Stimulated activated CD4-positive, alpha-beta T cell treated with anti-CD3 and anti-CD28 coated beads, Interleukin-12 subunit alpha, Interleukin-12 subunit beta, amount 100 ng/mL, for 4 hours (primary cell): ENCODE measurements at places on chromosomes 2 and 18.
A peak's percentile ranks its signal among the peaks of the same experiment; 100 is the strongest.

DNA sequence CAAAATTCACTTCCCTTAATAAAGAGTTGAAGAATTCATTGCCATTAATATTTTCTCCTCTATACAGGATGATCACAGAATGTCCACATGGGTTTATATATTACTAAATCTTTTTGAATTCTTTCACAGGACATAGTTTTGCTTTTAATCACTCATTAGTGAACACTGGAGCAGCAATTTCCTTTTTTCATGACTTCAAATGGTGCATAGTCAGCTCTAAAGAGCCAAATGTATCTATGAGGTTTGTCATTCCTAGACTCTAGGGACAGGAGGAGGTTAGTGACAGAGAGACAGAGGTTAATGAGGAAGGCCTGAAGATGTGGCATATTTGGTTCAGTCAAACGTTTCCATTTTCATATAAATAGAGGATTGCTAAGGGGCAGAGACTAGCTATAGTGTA lies 111.8 kb downstream of the FSHR start:
- DNase-seq: no peak

- DNase-seq: peak; percentile 11
These were observed 760 bp upstream of the CNOT11 start for GRCh38 chr2:101251844-101252407.

GRCh38 chr2:86035883-86036668 lies 69.6 kb downstream of the POLR1A start:
- peak; percentile 32 for DNase-seq

GRCh38 chr18:48781988-48782363 lies 168.8 kb downstream of the SMAD7 start:
- DNase-seq: no peak

GRCh38 chr2:152813351-152813750 lies 94.9 kb downstream of the ARL6IP6 start:
- DNase-seq: no peak

GRCh38 chr2:224951723-224952481 lies 90.4 kb downstream of the DOCK10 start:
- no peak for DNase-seq

- DNase-seq: no peak
These were observed 18.3 kb downstream of the HS6ST1 start for GRCh38 chr2:128300151-128301020.

DNA sequence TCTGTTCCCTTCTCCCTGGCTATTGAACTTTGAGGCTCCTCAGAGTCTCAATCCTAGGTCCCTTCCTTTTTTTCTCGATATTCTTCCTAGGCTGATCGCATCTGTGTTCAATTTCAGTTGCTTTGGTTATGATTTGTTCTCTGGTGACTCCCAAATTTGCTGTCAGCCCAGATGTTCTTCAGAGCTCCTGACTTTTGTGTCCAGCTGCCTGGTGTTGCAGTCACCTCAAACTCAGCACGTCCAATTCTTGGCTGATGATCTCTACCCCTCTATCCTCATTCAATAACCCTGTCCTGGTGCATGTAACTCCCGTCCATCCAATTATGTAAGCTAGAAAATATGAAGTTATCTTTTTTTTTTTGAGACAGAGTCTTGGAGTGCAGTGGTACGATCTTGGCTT lies 31.4 kb downstream of the DIS3L2 start:
- no peak for DNase-seq

GRCh38 chr2:182391443-182391842 lies 35.4 kb downstream of the PDE1A start:
- no peak for DNase-seq

GRCh38 chr2:158967731-158968395 lies 577 bp upstream of the TANC1 start:
- no peak for DNase-seq

- no peak for DNase-seq
These were observed 260.6 kb downstream of the SMAD2 start for GRCh38 chr18:47669815-47670214.

DNA sequence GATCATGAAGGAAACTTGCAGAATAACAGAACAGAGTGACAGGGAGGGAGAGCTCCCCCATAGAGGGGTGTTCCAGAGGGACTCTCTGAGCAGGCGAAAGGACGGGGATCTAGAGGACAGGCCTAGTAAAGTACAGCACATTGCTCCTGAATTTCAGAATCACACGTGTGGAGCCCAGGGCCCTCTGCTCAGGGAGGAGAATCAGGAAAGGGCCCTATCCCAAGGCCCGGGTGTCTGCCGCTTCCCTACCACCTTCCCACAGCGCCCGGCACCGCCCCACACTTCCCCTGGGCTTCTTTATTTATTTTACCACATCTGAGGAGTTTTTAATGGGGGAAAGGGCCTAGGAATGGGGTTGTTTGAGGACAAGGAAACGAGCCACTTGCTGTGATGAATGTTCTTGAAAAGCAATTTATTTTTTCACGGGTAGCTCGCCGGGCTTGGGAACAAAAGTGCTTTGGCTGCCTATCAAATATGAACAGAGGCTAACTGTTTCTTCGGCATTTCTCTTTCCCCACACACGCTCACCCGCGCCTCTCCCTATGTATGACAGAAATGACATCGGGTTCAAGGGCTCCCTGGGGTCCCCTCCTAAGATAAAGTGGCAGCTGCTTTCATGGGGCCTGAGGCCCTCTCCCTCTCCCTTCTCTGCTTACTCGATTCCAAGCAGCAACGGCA lies 79.3 kb upstream of the GLI2 start:
- DNase-seq: no peak

DNA sequence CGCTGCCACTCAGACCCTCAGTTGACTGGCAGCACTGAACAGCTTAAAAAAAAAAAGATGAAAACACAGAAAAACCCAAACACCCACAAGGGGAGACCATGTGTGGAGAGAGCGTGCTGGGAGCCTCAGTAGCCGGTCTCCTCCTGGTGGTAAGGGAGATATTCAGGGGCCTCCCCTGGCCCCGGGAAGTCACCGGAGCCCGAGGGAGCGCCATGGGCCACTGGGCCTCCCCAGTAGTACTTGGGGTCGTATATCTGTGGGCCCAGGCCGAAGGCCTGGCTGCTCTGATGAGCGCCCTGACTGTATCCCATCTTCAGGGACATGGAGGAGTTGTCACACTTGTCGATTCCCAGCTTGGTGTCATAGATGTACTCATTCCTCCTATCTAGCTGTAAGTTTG lies 145.7 kb upstream of the TEKT4 start:
- DNase-seq: no peak

DNA sequence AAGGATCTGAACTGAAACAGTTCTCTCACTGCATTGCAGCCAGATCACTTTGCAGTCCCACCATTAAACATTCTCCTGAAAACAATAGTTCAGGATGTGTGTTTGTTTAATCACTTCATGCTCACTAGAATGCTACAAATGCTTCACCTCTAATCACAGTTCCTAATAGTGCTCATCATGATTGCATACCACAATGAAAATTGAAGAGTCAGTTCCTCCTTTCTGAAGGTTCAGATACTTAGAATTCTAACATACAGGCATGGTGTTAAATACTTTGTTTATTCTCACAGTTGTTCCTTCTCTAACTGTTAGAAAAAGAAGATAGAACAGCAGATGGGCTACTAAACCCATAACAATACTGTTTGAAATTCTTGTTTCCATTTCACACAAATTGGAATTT lies 622.3 kb upstream of the ACVR2A start:
- no peak for DNase-seq

DNA sequence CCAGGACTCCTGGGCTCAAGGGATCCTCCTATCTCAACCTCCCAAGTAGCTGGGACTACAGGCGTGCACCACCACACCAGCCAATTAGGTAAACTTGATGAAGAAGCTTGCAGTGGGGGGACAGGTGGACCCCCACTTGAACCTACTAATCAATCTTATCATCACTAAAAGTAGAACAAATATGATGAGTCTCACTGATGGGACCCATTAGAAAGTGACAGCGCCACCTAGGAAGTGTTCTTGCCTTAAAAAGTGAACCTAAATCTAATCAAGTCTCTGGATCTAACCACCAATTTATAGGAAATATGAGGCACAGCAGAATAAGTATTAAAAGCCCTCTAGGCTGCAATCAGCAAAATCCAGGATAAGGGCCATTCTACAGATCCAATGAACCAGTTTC lies 79.2 kb downstream of the BIN1 start:
- no peak for DNase-seq

DNA sequence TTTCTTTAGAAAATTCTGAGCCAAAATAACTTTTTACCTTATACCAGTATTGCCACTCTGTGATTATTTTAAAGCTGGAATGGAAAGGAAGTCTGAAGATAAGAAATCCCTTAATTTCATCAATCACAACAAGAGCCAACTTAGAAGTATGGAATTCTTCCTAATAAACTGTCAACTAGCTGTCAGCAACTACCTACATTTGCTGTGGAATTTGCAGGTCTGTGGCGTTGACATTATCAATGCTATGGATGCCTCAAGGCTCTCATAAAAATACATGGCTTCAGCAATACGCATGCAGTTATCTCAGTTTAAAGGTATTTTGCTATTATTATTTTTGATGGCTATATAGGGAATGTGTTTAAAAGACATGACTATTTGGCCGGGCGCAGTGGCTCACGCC lies 108.5 kb downstream of the ABCA12 start:
- DNase-seq: no peak

- DNase-seq: no peak
These were observed 30.3 kb downstream of the TANC1 start for GRCh38 chr2:158998551-158999248.

DNA sequence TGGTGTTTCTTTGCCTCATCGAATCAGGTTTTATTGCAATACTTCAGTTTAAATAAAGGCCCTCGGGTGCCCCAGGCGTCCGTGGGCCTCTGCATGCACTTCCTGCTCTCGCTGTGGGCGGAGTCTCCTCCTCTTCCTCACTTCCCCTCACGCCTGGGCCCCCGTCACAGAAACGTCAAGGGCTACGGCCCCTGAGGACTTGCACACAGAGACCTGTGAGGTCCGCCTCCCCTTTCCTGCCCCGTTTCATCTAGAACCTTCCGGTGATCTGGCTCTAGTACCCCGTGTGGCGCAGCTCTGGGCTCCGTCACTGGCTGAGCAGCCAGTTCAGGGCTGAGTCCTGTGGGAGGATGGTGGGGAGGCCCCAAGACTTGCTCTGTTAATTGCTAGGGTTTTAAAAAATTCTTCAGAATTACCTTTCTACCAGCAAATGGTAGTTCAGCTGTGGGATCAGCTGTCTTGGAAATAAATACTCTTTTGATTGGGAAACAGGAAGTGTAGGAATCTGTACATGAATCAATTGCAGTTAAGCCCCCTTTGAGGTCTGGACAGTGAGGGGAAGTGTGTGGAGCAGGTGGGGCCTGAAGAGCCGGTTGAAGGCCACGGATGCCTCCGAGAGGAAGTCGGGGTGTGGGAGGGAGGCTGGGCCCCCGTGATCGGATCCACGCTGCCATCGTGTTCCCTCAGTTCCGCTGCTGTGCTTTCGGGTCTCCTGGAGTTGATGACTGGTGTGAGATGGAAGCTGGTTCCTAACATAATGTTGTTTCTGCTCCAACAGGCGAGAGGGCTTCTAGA lies 10.2 kb downstream of the NFATC1 start:
- DNase-seq: peak; percentile 76

GRCh38 chr18:75167759-75168618 lies 41.0 kb downstream of the PTGR3 start:
- no peak for DNase-seq

GRCh38 chr2:150129921-150130575 lies 357.4 kb downstream of the RND3 start:
- DNase-seq: no peak

GRCh38 chr2:68727683-68728375 lies 6.8 kb upstream of the ARHGAP25 start:
- DNase-seq: no peak

- DNase-seq: no peak
These were observed 20.1 kb downstream of the SERPINB12 start for GRCh38 chr18:63562284-63562683.

- DNase-seq: no peak
These were observed 425.4 kb upstream of the TRIB2 start for GRCh38 chr2:12291303-12291702.

DNA sequence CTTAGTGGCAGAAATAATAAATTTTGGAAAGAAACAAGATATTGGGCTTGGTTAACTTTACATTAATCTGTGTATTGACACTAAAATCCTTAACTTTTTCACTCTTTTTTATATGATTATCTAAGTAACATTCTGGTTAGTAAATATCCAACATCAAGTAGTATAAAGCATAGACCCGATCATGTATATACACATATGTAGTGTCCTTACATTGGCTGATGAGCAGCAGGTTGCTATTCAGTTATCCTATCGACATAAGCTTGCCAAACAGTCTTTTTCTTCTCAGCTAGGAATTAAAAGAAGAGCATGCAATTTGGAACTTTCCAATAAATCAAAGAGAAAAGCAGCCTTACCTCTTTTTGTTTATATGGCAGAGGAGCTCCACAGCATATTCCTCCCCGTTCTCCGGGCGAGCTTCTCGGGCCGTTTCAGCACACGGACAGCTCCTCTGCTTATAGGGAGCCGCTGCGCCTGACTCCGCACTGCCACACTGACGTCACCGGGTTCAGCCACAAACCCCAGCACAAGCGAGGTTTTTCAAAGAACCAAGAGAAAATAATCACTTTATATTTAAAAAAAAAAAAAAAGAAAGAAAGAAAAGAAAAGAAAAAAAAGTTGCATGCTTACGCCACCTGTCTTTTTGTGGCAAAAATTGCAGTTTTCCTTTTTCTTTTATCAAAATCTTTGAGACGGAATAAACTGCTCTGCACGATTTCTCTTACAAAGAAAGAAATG lies at the start of gene SCG2:
Gene SCG2, minus strand, starts transcription at position 430 of the 735 bp plus-strand sequence. CDS start 3,079 bp downstream, outside the sequence.
- peak; percentile 14 for DNase-seq
